ENCODE measurements at places on chromosomes 12 and 14.

DNA sequence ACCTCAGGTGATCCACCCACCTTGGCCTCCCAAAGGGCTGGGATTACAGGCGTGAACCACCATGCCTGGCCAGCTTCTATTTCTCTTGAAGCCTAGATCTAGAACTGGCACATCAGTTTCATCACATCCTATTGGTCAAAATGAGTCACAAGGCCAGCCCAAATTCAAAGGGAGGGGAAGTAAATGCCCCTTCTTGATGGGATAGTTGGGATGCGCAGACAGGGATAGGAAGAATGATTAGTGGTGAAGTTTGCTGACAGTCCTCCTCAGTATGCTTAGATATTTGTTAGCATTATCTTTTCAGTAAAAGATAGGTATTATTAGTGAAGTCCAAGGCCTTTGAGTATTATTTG lies 33.4 kb downstream of the CRADD start:
- DNase-seq: no peak

GRCh38 chr14:89196545-89196944 lies 220.5 kb downstream of the FOXN3 start:
- DNase-seq: no peak

- no peak for DNase-seq
Observed at GRCh38 chr12:19288603-19289244, 150.6 kb upstream of the AEBP2 start.

DNA sequence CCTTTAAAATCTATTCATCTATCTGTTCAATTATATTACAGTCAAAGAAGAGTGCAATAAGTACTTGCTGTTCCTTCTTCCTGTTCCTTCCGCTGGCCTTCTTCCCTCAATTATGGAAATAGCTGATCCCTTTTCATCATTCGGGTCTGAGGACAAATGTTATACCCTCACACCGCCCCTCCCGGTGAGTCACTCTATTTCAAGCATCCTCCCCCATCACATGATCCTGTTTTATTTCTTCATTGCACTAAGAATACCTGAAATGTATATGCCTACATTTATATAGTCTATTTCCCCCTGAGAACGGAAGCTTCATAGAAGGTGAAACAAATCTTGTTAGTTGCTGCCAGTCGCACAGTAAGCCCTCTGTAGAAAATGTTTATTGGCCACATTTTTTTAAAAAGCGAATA lies 2.5 kb downstream of the SLC38A1 start:
- DNase-seq: no peak

- DNase-seq: no peak
Observed at GRCh38 chr14:101839236-101839635, 77.7 kb downstream of the PPP2R5C start.

DNA sequence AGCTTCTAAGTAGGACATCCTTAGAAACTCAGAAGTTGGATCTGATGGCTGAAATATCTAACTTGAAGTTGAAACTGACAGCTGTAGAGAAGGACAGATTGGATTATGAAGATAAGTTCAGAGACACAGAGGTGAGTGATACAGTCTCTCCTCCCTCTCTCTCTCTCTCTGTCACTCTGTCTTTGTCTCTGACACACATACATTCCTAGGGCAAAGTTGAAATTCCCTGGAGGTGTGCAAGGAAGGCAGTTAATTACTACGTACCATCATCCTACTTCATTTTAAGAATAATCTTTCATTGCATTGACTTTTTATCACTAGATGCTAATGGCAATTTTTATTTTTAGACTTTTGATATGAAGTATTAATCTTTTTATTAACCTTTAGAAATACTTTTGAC lies 46.2 kb upstream of the REP15 start:
- no peak for DNase-seq

GRCh38 chr12:90888316-90888715 lies 66.7 kb downstream of the CCER1 start:
- no peak for DNase-seq

- peak; percentile 59 for DNase-seq
Observed at GRCh38 chr12:50690925-50691324, 73.0 kb upstream of the ATF1 start.

GRCh38 chr12:121518656-121519055 lies 62.2 kb downstream of the KDM2B start:
- DNase-seq: no peak

GRCh38 chr14:93081876-93082570 lies 33.7 kb downstream of the ITPK1 start:
- DNase-seq: no peak

DNA sequence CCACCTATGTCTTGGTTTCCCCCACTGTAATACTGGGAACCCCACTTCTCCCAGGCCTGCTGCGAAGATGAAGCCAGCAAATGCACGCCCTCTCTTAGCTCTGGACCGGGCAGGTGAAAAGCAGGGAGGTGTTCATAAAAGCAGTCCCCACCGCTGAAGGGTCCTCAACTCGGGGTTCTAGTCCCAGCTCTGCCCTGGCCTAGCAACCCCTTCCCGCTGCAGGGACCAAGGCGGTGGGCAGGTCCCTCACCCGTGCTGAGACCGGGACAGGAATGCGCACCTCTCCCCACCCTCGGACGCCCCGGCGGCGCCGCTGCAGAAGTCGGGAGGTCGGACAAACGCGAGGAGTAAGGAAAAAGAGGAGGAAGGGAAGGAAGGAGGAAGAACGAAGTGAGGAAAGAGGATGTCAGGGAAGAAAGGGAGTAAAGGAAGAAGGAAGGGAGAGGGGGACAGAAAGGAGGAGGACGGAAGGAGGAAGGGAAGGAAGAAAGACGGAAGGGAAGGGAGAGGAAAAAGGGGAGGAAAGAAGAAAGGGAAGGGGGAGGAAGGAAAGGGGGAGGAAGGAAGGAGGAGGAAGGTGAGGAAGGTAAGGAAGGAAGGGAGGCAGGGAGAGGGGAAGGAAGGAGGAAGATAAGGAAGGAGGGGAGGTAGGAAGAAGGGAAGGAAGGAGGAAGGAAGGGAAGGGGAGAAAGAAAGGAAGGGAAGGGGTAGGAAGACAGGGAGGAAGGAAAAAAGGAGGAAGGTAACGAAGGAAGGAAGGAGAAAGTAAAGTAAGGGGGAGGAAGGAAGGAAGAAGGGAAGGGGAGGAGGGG lies 701 bp downstream of the SPRING1 start:
- DNase-seq: no peak

GRCh38 chr14:39268393-39268792 lies 34.7 kb downstream of the MIA2 start:
- DNase-seq: no peak

- no peak for DNase-seq
Observed at GRCh38 chr12:75877763-75878621, 153.6 kb downstream of the PHLDA1 start.

DNA sequence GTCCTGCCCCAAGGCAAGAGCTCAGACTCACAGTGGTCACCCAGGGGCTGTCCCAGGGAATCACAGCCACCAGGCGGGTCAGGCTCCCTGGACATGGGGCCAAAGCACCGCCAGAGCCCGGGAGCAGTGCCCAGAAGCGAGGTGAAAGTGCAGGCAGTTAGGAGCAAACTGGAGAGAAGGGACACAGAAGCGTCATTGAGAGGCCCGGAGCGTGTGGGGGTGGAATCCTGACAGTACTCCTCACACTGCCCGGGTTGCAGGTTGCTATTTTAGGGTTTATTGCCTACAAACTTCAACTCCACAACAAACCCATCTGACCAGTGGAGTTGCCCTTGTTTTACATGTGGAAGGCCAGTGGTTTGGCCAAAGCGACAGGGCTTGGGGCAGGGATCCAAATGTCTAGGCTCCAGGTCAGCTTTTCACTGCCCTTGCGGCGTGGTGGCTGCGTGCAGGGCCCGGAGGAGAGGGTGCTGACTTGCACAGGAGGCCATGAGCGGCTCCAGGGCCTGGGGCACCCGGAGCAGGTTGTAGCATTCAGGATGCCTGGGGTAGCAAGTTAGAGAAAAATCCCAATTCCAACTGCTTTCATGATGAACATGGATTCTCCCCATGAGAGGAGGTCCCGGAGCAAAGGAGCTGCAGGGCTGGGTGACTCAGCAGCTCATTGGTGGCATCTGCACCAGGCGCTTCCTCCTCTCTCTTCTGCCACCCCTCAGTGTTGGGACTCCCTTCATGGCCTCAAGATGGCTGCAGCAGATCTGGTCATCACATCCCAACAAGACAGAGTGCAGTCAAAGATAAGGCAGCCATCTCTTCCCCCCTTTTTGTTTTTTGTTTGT lies 112.3 kb upstream of the NCOR2 start:
- DNase-seq: peak; percentile 80

- DNase-seq: no peak
Observed at GRCh38 chr14:52640137-52640536, 55.2 kb downstream of the ERO1A start.

- DNase-seq: no peak
Observed at GRCh38 chr14:39376667-39377403, 55.4 kb downstream of the FBXO33 start.

DNA sequence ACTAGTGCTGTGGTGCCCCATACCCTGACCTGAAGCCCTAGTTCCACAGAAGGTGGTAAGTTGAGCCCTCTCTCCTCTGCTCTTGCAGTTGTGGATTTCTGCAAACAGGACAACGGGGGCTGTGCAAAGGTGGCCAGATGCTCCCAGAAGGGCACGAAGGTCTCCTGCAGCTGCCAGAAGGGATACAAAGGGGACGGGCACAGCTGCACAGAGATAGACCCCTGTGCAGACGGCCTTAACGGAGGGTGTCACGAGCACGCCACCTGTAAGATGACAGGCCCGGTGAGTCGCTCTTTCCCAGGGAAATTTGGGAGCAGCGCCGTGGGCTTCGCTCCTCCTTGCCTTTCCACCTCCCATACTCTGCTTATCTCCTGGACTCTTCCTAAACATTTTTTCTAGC lies 92.2 kb downstream of the NT5DC3 start:
- DNase-seq: no peak

- no peak for DNase-seq
Observed at GRCh38 chr12:94416613-94417012, 43.1 kb downstream of the CEP83 start.

DNA sequence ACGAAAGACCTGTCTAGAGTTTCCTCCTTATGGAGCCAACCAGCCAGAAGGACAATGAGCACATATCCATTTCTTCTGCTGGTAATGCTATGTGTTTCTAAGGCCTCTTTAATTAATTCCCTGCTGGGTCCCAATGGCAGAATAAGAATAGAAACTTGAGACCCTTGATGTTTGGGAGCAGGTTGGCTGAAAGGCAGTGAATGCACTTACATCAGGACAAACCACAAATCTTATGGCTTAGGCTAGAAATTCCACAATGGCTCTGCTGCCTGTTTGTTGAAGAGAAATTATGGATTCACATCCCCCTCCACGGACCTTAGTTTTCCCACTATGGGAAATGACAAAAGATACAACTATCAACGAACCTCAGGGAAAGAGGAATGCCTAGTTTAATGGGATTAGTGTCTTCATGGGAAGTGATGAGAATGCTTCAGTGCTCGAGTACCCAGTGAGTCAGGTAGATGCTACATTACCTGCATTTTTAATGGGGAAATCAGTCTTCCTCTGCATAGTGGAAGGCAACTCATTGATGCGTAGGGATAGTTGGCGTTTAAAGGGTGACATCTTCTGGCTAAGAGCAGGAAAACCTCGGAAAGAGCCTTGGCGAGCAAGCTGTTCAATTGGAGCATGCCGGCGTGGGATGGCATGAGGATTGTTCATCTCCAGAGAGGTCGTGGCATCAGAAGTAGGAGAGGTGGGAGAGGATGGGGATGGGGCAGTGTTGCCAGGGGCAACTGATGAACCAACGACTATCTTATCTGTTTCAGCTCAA lies 46.5 kb downstream of the PAPLN start:
- DNase-seq: peak; percentile 84

DNA sequence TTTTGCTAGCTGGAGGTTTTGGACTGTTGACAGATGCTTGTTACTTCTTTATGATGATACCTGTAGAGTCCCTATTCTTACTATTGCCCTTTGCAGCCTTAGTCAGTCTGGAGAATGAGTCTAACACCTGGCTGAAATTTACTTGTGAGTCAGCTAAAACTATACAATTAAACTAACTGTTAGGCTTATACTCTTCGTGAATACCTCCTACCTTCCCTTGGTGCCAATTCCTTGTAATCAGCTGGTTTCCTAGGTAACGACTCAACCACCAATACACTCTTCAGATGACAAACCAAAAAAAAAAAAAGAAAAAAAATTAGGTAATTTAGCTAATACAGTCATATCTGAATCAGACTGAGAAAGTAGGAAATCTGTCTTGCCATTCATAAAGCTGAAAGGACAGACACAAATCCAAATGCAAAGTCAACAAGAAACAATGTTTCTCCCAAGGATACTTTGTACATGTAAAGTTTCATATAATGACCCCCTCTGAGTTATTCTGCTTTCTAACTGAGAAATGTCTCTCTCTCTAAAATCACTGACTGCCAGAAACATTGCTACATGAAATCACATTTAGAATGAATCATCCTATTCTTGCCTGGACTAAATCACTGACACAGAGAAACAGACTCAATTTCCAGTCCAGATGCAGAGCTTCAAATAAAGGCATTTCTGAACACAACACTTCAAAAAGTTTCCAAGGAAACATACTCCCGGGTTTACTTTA lies 56.5 kb upstream of the CDKL1 start:
- no peak for DNase-seq

GRCh38 chr14:93688820-93689219 lies 99.5 kb downstream of the PRIMA1 start:
- no peak for DNase-seq

DNA sequence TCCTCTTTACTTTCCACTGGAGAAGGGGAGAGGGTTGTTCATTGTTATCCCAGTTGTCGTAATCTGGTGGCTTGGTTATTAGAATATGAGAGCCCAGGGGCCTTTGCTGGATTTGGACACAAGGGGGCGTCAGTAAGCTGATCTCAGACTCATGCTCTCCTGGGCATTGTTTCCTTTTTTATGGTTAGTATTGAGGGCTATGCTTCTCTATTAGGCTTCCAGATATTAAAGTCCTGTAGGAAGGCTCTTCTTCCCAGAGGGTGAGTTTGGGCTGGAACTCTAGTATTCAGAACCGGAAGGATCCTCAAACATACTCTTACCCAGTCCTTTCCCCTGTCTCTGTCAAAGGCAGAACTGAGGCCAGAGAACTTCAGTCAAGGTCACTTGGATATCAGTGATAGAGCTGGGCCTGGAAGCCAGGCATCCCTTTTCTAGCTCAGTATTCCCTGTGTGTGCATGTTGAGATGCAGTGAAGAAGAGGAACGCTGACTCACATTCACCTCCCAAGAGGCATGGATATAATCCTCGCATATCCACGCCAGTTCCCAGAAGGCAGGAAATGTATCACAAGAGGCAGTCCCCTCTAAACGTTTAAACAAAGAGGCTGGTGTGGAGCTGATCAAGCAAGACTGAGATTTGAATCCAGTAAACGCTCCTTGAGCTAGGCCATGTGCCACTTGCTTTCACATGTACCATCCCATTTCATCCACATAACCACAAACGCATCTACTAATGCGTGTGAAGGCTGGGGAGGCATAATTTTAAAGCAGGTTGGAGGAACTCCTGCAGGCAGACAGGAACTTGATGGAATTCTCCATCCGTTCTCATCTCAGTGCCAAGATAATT lies 41.6 kb downstream of the UBE3B start:
- DNase-seq: peak; percentile 56
